ENCODE measurements at places on chromosomes 11 and 22.
A peak's percentile ranks its signal among the peaks of the same experiment; 100 is the strongest.

DNA sequence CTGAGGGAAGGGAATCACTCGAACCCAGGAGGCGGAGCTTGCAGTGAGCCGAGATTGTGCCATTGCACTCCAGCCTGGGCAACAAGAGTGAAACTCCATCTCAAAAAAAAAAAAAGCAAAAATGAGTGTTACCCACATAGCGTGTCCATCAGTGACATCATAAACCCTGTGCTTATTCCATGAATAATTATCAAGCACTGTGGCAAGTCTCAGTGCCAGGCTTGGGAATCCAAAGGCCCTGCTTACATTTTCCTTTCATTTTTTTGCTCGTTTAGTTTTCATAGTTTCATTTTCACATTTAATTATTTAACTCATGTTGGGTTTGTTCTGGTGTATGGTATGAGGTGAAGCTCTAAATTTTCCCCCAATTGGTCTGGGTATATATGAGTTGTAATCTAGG lies 46.5 kb downstream of the NEU3 start:
- no peak for DNase-seq

DNA sequence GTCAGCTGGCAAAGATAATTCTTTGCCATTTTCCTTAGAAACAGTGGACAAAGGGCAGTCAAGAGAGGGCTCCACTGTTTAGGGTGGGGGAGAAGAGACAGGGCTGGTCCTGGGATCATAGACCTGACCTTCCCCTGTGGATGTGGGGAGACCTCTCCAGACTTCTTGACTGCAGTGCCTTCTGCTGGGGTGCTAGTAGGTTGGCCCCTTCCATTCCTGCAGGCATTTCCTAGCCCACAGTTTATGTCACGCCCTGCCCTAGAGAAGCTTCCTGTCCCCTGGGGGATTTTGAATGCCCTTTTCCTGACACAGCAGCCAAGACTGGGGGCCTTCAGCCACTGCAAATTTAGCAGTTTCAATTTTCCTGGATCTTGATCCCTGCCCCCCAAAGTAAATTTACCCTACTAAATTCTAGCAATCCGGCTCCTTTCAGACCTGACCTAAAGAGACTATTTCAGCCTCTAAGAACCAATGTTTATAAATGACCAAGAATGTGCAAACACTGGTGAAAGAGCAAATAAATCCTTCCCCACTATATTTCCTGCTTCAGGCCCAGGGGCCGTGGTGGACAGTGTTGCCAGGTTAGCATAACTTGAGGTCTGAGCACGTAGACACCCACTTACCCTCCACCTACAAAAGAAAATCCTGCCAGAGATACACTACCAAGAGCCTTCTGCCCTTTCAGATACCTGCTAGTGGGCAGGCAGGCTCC lies 58.4 kb downstream of the PPFIBP2 start:
- DNase-seq: no peak

- no peak for DNase-seq
These were observed 20.9 kb downstream of the BDNF start for GRCh38 chr11:27679136-27680015.

- DNase-seq: no peak
These were observed at the start of gene RTN4RL2 for GRCh38 chr11:57460022-57460757. TSS of gene RTN4RL2 (plus strand) at chr11:57460528. CDS start at chr11:57460866, 338 bp downstream.

- peak; percentile 41 for DNase-seq
These were observed 564 bp downstream of the THAP12 start for GRCh38 chr11:76380159-76380976.

DNA sequence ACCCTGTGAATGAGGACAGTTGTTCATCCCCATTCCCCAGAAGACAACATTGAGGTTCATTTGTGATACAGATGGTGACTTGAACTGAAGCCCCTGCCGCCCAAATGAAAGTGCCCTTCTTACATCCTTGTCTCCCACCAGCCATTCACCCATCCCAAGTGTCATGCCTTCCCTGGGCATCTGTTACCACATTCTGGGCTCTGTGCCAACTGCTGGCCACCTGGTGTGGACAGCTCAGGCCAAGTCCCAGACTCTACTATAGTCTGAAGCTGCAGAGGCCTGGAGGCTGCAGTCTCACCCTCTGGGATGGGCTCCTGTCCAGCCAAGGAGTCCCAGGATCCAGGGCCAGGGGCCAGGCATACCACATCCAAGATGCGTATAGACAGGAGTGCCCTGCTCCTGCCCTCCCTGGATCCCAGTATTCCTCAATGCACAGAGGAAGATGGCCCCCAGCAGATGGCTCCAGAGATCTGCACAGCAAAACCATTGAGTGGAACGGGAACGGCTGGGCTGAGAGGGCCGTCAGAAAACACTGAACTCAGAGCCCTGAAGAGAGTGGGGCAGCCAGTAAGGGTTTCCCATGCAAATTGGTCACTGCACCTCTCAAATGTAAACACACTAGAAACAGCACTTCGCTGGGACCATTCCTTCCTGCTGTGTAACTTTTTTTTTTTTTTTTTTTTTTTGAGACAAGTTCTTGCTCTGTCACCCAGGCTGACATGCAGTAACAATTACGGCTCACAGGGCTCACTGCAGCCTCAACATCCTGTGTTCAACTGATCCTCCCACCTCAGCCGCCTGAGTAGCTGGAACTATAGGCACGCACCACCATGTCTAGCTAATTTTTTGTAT lies 22.8 kb downstream of the ARRB1 start:
- peak; percentile 44 for DNase-seq

GRCh38 chr11:64121663-64122410 lies 44.1 kb downstream of the MACROD1 start:
- DNase-seq: no peak

- no peak for DNase-seq
These were observed 53.3 kb upstream of the ARFGAP3 start for GRCh38 chr22:42910221-42910942.

GRCh38 chr11:128879817-128880216 lies 11.3 kb upstream of the KCNJ5 start:
- DNase-seq: no peak

GRCh38 chr11:128552783-128553661 lies 34.3 kb downstream of the ETS1 start:
- DNase-seq: peak; percentile 77

DNA sequence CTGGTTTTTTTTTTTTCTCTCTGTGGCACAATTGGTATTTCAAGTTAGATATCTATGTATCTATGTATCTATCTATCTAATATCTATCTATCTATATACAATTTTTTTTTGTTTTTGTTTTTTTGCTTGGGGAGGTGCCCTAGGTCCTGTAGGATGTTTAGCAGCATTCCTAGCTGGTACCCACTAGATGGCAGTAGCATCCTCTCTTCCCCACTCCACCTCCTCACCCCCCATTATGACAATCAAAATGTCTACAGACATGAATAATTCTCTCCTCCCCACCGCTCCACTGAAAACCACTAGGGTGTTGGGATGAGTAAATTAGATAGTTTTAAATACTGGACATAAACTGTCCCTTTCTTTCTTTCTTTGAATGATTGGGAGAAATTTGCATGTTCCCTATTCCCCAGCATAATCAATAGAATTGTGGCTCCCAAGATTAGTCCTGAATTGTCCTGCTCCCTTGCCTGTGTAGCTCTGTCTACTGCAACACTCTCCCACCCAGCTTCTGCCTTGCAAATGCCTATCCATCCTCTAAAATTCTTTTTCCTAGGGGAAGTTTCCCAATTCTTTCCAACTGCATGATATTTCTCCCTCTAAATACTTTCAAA lies 1152.4 kb downstream of the LRRC4C start:
- no peak for DNase-seq

DNA sequence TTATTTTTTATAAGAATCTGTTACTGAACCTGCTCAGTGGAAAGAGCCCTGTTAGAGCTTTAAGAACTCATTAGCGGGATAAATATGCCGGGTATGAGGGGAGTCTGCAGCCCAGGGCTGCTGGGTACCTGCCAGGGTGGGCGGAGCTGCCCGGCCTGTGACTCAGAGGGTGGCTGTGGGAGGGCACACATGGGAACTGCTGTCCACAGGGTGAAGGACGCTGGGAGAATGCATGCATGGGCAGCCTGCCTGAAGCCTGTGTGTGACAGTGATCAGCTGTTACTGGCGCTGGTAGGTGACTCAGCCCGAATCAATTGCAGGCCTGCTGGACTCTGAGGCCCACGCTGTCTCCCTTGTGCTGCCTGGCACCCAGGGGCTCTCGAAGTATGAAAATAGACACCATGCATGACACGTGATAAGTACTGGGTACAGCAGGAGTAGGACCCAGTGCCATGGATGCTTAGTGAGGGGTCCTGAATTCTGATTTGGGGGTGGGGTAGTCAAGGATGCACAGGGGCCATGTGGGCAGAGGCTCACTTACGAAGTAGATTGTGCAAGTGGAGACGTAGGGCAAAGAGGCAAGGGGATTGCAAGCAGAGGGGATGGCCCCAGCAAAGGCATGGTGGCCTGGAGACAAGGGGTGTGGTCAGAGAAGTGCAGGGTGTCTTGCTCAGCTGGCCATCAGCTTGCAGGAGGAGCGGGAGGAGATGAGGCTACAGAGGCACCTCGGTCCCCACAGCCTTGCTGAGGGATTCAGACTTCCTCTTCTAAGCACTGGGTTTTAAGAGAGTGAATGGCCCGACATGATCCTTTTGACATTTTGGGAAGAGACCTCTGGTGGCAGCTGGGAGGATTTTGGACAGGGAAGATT lies 36.5 kb downstream of the GRIK4 start:
- DNase-seq: no peak

DNA sequence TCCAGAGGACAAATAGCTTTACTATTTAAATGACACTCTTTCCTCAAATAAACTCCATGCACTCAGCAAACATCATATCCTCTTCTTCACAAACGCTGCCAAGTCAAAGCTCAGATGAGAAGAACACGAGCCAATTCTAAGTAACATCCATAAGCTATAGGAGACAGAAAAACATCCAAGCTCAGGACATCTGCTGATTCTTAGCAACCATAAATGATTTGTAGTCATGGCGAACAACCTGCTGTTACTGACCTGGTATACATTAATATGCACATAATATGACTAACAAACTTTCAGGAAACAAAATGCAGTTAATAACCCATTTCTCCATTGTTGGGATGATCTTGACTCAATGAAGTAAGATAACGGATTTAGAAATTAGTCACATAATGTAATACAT lies 6.7 kb downstream of the GALNT18 start:
- DNase-seq: no peak

GRCh38 chr11:94741022-94741679 lies 27.0 kb upstream of the AMOTL1 start:
- no peak for DNase-seq

DNA sequence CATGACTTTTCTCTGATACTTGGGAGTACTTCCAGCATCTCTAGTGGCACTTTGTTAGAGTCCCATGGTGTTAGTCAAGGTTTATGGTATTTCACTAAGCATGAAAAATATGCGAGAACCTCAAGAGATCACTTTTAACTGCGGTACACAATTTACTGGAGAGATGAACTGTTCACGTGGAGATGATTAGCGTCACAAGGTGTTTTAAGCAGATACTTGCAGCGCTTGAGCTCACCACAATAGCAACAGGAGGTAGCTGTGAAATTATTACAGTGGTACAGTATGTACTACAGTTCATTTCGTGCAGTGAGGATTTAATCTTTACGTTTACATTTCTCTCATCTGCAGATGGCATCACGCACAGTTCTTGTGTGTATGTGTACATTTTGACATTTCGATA lies 4.5 kb downstream of the PARVA start:
- no peak for DNase-seq

- DNase-seq: no peak
These were observed 37.1 kb upstream of the C11orf87 start for GRCh38 chr11:109384873-109385272.

DNA sequence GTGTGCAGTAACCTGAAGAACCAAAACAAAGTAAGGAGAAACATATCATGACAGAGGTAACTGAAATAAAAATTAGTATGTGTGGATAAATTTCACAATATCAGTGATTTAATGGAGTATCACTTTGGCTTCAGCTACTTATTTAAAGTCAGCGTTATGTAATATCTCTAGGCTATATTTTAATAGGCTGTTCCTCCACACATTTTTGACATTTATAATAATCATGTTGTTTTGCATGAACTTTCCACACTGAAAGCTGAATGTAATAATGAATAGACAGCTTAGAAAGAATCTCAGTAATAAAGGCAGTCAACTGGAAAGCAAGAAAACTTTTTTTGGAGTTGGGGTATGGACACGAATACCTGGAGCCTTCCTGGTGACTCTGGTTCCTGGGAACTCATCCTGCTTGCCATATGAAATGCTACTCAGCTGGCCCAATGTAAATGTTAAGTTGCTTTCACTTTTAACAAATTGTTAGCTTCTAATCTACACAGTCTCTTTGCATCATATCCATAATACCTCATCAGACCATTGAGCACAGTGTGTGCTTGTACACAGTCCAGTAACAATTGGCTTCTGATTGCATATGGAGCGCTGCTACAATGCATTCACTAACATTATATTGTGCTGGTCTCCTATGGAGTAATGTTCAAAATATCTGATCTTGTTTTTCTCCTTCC lies 257.7 kb downstream of the SOX6 start:
- DNase-seq: no peak

Measured in CD4-positive, alpha-beta T cell treated with Interferon gamma for 1 hour (primary cell).